ENCODE measurements at places on chromosomes 7 and 10.

DNA sequence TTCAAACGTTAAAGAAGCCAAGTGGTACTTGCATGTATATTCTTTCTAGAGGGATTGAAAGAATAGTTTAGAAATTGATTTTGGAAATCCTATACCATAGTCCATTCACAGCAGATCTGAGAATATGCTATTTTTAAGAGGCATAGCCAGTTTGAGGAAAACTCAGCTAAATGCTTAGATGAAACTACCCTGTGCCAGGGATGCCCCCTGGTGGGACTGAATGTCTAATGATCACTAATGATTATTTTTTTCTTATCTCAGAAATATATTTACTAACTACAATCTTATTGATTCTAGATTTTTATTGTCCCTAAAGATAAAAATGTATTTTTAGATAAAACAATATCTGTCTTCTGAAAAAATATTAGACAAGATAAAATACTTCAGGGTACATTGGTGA, 844.9 kb upstream of the PHF14 start:
- DNase-seq: no peak

DNA sequence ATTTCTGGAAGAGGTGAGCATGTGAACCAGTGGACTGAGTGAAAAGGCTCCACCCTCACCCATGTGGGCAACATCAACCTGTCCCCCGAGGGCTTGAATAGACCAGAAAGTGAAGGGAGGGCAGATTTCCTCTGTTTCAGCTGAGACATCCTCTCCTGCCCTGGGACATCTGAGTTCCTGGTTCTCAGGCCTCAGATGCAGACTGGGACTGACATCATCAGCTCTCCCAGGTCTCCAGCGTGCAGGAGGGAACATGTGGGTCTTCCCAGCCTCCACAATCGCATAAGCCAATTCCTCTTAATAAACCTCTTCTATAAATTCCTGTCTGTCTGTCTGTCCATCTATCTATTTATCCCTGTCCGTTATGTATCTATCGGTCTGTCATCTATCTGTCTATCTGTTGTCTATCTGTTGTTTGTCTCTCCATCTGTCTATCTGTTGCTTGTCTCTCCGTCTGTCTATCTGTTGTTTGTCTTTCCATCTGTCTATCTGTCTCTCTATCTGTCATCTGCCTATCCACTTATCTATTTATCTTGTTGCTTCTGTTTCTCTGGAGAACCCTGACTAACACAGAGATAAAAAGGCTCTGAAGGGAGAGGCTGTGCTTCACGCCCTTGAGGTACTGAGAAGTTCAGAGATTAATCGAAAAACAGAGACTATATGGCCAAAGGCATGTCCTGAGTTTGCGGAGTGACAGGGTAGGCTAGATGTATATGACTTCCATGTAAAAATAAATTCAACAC, 140.3 kb upstream of the PFKP start:
- DNase-seq: no peak

DNA sequence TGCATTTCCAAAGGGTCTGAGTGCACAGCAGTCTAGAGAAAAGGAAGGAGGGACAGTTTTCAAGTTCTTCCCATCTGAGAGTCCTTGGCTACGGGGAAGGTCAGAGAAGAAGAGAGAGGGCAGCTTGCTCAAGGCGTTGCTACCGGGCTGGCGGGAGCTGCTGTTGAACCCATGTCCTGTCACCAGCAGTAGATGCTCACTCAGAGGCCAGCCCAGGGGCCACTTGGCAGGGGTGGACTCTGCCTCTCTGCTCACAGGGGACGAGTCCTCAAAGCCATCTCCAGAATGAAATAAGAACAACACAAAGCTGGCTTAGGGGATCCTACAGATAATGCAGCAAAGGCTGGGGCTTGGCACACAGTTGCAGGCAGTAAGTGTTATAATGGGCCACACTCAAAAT, 231.5 kb downstream of the TNS3 start:
- DNase-seq: no peak

- DNase-seq: no peak
These were observed 321.5 kb upstream of the AKR1E2 start for GRCh38 chr10:4504550-4504949.

- DNase-seq: no peak
These were observed 236.3 kb upstream of the ANKRD30A start for GRCh38 chr10:36888925-36889573.

DNA sequence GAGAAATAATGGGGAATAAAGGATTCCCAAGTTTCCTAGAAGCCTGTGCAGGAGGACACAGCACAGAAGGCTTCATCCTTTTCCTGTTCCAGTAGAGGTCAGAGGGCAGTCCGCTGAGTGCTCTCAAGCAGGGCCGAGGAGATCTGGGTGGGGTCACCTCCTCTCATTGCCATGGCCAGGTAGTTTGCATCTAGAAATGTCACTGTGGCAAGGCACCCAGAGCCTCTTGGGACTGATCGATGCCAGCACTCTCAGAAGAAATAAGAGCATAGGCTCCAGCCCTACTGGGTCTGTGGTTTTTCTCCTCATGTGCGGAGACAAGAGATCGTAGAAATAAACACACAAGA, 7.9 kb downstream of the NUB1 start:
- DNase-seq: no peak

GRCh38 chr10:117980216-117980615, 66.5 kb downstream of the RAB11FIP2 start:
- DNase-seq: no peak

DNA sequence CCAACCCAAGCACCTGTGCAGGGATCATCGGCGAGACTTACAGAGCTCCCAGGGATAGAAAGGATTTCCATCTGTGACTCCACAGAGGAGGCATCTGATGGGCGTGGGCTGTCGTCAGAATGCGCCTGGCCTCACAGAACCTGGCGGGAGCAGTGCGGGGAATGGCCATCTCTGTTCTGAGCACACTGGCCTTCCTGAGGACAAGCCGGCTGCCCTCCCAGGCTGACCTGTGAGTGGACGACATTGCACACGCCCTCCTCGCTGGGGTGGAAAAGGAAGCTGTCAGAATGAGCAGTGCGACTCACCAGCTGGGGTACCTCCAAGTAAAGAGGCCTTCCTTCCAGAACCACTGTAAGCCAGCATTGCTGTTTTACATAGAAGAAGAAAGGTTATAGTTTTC, 234.6 kb upstream of the PITRM1 start:
- no peak for DNase-seq

GRCh38 chr7:37540917-37541316, 92.3 kb upstream of the ELMO1 start:
- DNase-seq: no peak

DNA sequence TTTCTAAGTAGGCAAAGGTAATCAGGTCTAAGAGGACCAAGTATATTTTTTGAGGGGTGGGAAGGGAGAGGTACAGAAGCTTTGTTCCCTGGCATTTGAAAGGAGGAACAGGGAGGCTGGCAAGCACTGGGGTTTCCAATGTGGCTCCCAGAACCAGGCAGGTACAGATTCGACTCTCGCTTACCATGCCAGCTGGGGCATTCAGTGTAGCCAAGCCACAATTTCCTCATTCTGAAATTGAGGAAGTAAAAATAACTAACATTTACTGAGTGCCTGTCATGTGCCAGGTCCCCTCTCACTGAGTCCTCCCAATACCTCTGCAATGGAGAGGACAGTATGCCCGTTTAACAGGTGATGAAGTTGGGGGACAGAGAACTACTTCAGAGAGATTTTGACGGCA, 45.9 kb upstream of the BET1 start:
- DNase-seq: no peak

DNA sequence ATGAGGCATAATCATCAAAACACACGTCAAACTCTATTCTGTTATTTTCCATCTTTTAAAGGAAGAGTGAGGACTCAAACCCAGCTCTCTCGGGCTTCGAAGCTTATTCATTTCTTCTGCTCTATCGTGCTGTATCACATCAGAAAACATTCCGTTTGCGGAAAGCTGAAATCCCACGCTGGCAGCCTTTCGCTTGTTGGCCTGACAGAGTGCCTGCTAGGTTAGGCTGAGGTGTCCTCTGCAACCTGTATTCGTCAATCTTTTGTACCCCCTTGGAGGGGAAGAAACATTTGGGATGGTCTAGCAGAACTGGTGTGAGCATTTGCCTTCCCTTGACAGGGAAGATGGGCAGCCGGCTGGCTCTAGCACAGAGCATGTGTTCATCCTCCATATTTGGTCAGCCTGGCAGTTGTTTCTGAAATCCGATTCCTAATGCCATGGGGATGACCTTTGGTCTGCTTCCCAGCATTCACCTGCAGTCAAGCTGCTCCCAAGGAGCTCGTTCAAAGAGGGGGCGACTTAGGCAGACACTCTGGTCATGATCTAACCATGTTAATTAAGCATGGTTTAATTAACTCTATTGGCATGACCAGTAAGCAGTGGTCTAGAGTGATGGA, 55.2 kb downstream of the TACC2 start:
- no peak for DNase-seq

DNA sequence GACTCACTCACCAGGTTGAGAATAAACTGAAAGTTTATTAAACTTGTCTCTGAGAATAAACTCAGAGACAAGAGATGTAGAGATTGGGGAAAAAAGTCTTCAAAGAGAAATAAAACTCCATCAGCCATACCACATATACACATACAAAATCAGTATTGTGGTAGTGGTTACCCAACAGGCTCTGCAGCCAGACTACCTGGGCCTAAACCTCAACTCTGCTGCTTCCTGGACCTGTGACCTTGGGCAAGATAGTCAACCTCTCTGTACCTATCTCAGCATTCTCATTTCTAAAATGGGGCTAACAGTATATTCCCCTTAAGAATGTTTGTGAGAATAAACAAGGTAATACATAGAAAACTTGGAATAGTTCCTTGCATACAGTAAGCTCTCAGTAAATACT, 15.3 kb downstream of the TPK1 start:
- no peak for DNase-seq

DNA sequence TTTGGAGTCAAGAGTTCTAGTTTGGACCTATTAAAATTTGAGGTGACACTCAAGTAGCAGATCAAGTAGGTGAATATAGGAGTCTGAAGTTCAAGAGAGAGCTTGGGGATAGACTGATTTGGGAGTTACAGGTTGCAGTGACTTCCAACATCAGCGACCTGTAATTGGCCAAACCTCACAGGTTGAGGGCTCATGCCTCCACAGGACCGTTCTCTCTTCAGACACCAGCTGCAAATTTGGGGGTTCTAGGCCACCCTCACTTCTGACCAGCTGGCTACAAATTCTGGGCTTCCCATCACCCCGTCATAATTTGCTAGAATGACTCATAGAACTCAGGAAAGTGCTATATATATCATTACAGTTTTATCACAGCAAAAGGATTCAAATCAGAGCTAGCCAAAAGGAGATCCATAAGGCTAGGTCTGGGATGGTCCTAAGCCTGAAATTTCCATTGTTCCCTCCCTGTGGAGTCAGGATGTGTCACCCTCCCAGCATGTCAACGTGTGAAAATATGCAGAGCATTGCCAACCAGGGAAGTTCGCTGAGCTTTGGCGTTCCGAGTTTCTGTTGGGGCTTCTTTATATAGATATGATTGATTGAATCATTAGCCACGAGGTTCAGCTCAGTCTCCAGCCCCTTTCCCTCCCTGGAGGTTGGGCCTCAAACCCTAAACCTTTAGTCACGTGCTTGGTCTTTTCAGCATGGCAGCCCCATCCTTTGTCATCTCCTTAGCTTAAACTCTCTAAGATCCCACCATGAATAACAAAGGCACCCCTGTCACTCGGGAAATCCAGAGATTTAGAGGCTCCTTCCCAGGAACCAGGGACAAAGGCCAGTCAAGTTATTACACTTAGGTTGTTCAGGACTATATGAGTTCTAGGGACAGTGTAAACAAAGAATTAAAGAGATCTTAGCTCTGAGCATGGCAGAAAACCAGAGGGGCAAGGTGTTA, 20.7 kb upstream of the ZNF212 start:
- no peak for DNase-seq

- no peak for DNase-seq
These were observed 295.4 kb upstream of the KAT6B start for GRCh38 chr10:74530981-74531380.

GRCh38 chr7:153090764-153091163, 331.2 kb downstream of the ACTR3B start:
- DNase-seq: no peak

DNA sequence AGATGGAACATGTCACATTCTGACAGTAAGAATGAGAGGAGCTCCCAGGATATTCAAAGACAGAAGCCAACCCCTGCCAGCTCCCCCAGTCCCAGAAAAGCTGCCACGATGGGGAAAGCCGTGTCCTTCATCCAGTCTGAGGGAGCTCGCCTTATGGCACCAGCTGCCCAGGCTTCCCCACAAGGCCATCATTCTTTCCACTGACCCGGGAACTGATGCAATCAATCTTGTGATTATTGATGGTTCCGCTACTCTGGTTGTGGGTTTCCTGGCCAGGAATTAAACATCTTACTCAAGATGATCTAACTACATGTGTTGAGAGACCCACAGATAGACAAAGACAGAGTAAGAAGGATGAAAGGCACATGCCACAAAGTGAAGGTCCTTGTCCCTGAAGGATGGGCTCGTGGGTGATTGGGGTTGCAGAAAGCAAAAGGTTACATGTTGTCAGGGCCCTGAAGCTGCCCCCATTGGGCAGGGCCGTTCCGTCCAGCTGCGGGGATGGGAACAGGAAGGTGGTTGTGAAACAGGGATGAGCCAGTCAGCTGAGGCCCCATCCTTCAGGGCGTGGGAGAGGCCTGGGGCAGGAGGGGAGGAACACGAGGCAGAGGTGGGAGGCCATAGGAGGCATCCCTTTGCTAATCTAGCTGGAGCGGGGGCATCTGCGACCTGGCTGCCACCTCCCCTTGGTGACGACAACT, 127.6 kb downstream of the OAT start:
- DNase-seq: no peak

DNA sequence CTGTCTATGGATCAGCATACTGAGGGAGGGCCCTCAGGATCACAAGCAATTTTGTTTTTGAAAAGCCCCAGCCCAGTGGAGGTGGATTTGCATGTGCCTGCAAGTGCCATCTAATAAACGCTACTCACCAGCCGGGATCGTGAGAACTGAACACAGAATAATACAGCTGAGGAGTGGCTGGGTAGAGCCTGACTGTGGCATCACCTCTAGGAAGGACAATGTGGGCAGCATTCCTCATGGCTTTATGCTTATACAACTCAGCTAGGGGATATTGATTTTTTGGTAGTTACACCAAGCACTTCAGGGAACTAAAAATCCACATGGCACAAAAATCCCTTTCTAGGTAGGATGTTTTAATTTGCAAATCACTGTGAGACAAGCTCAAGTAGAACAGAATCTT, 72.7 kb upstream of the PALS2 start:
- DNase-seq: no peak

Measured in stimulated activated CD4-positive, alpha-beta T cell treated with anti-CD3 and anti-CD28 coated beads, TNF-alpha, amount 100 ng/mL, for 4 hours (primary cell).